ENCODE measurements at places on chromosomes 7 and 10.

- DNase-seq = no peak
Observed at GRCh38 chr10:121406823-121407545, 191.3 kb downstream of the FGFR2 start.

DNA sequence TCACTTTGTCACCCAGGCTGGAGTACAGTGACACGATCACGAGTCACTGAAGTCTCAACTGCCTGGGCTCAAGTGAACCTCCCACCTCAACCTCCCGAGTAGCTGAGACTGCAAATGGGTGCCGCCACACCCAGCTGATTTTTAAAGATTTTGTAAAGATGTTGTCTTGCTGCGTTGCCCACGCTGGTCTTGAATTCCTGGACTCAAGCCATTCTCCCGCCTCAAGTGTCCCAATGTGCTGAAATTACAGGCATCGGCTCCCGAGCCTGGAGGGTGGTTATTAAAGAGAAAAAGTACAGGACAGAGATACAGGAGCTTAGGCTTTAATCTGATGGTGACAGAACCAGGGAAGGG lies 55.1 kb downstream of the KCTD7 start:
- DNase-seq = no peak

DNA sequence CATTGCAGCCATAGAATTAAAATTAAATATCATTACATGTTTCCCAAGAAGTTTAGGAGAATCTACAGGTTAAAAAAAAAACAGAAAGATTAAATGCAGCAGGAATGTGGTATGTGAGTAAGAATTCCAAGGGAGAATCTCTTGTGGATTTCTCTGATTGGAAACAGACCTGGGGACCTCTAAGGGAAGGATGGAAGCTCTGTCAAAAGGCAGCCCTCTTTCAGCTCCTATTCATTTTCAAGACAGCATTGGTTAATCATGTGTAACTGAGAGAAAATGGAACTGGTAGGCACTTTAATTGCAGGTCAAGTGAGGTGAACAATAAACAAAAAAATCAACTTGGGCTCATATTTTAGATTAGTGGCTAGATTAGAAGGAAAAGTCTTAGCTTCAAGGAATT lies 81.4 kb upstream of the MTPN start:
- no peak for DNase-seq

DNA sequence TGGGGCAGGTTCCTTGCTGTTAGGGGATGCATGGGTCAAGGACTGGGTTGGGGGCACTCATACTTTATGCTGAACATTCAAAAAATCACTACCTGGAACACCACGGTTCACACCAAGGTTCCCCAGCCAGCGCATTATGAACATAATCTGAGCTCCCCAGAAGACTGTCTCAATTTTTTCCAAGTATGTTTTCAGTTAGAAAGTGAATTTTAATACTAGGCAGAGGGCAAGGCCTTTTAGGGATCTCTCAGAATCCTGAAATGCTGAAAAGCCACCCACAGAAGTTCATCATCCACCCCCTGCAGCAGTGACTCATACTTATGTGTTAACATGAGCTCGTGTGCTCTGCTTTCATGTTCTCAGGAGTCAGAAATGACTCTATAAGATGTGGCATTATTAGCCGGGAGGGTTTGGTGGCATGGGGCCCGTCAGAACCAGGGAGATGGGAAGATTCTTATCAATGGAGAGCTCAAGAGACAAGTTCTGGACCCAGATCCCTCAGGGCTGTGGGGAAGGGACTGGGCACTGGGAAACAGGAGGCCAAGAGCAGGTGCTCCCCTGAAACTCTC lies 185.2 kb upstream of the ITGB1 start:
- DNase-seq = no peak

DNA sequence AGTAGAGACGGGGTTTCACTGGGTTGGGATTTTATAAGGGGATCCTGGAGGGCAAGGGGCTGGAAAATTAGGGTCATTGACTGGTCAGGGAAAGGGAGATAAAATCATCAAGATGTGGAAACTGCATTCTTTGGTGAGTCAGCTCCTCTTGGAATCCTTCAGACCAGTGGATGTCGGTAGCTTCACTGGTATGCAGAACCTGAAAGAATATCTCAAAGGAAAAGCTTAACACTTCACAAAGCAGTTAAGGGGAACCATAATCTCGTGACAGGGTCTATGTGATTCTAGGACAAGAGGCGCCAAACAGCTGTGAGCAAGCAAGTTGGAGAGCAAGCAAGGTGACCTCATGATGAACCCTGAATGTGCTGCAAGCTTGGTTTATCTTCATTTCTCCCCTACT lies 634.7 kb upstream of the AUTS2 start:
- DNase-seq = no peak

DNA sequence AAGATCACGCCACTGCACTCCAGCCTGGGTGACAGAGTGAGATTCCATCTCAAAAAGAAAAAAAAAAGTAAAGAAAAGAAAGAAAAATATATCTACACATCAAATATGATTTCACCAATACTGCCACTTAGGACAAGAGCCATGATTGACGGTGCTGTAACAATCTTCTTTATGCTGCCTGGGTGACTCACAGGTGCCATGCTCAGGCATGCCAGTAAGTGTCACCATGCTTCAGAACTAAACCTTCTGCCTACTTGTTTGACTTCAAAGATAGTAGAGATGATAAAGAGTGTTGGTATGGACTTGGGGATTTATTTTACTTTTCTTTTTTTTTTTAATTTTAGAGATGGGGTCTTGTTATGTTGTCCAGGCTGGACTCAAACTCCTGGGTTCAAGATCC lies 33.6 kb upstream of the DNMBP start:
- DNase-seq = no peak

DNA sequence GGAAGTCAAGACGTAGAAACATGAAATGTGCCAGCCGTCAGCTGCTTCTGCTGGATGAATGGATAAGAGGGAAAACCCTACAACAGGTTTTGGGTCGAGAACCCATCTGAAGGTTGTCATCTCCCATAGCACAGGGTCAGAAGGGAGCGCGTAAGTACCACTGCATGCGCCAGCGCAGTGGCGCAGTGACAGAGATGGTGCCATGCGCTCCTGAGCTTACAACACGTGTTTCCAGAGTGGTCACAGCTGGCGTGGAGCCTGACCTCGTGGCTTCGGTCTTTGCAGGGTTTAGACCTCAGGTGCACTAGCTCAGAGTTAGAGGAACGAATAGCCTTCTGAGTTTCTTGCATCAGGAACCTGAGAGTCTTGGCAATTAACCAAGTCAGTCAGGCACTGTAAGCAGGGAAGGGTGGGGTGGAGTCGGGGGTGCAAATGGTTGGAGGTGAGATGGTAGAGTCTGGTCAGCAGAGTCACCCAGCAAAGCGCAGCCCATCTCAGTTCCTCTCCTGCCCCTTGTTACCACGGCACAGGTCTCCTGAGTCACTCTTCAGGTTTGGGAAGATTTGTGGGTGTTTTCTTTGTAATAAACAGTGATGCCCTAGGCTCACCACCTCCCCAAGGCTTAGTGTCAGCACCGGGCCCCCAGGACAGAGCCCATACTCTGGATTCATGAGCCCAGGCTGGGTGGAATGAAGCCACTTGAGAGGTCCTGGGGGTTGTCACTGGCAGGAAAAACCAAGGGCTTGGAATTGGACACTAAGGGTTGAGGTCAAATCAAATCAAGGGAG lies 84.1 kb upstream of the PPIF start:
- DNase-seq = no peak
